ENCODE measurements at places on chromosomes 1 and 21.

DNA sequence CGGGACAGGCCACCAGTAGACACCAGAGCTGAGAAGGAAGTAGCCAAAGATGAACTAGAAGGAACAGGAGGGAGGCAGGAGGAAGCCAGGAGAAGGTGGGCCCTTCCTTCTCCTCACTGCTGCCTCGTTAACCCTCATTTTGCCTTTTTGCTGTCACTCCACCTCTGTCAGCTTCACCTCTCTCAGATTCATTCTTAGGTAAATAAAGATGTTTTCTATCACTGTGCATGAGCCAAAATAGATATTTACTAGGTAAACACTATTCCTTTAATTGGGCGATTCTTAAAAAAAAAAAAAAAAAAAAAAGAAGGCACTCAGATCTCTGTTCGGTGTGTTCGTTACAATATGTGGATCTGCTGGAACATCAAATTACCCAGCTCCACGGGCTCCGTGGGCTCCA lies 112.3 kb downstream of the GLUL start:
- no peak for DNase-seq

- no peak for DNase-seq
Measured at GRCh38 chr1:228982637-228983036, 247.4 kb downstream of the RHOU start.

GRCh38 chr1:159791461-159791860 lies 10.7 kb downstream of the DUSP23 start:
- no peak for DNase-seq

DNA sequence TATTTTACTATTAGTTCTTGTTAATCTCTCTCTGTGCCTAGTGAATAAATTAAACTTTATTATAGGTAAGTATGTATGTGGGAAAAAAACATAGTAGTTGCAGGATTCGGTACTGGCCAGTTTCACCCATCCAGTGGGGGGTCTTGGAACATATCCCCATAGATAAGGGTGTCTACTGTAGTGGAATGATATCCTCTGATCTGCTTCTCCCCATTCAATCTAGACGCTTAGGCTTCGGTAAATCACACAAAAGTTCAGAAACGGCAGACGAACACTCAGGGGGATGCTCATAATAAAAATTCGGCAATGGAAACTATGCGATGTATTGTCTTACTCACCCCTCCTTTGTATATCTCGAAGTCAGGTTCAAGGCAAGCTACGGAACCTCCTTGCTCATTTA lies 232.9 kb upstream of the COA6 start:
- DNase-seq = no peak

GRCh38 chr1:116772648-116773045 lies 18.4 kb downstream of the CD2 start:
- peak; percentile 52 for DNase-seq

DNA sequence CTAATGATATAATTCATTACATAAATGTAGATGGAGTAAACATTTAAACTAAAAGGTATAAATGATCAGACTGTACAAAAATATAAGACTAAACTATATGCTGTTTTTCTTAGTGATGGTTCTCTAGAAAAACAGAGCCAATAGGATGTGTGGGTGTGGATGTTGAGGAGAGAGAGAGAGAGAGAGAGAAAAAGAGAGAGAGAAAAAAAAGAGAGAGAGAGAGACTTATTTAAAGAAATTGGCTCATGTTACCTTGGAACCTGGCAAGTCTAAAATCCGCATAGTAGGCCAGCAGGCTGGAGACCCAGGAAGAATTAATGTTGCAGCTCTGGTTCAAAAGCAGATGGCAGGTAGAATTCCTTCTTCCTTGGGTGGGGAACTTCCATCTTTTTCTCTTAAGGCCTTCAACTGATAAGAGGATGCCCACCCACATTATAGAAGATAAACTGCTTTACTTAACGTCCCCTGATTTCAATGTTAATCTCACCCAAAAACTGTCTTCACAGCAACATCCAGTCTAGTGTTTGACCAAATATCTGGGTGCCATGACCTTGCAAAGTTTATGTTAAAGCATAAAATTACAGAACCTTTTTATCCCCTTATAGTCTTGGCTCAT lies 74.3 kb upstream of the KCNJ15 start:
- DNase-seq = no peak

DNA sequence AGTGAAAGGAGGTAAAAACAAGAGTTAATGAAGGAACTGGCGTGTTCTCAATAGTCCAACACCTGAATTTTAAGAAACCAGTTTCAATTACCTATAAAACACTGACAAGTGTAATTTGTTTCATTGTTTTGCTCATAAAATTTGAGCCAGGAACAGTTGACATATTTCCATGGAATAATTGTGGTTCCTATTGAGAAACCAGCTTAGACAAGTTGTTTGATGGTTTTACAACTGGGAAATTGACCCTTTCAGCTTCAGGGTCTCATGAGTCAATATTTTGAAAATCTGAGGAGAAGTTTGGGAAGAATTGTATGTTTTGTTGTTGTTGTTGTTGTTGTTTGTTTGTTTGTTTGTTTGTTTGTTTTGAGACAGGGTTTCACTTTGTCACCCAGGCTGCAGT lies 69.1 kb upstream of the GADD45A start:
- no peak for DNase-seq

GRCh38 chr1:219724440-219724839 lies 111.5 kb upstream of the ZC3H11B start:
- no peak for DNase-seq

GRCh38 chr1:92832537-92833114 lies 786 bp downstream of the RPL5 start:
- DNase-seq = no peak

DNA sequence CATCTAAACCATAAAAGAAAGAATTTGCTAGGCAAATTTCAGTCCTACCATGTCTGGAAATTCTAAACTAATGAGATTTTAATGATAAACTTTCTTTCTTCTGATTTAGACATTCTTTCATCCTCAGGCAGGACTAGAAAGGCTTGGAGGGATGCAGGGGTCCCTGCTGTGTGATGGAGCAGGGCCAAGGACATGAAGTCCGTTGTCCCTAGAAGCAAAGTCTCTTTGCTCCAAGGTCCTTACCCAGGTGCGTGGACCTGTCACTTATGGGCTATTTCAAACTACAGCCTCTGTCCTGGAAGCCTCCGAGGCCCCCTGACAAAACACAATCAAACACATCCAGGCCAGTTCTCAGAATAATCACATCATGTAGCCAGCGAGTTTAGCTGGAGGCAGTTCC lies 26.6 kb downstream of the URB1 start:
- no peak for DNase-seq

- peak; percentile 16 for DNase-seq
Measured at GRCh38 chr1:193458628-193459027, 272.2 kb upstream of the B3GALT2 start.

- no peak for DNase-seq
Measured at GRCh38 chr21:44456915-44457736, 1.8 kb downstream of the LRRC3 start.

DNA sequence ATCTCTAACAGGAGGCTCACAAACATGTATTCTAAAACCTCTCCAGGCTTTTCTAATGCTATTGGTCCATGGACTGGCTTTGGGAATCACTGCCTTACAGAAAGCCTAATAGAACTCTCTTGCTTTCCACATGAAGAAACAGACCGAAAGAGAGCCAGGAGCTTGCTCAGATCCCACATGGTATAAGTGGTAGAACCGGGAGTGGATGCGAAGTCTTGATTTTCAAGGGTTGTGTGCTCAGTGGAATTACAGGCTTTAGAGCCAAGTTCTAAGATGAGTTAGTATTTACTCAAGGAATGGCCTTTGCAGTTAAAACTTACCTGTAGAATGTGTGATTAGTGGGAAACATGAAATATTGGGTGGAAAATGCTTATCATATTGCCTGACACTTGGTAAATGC lies 54.3 kb upstream of the HSD17B7 start:
- no peak for DNase-seq

- DNase-seq = no peak
Measured at GRCh38 chr1:230129341-230129740, 62.3 kb downstream of the GALNT2 start.

DNA sequence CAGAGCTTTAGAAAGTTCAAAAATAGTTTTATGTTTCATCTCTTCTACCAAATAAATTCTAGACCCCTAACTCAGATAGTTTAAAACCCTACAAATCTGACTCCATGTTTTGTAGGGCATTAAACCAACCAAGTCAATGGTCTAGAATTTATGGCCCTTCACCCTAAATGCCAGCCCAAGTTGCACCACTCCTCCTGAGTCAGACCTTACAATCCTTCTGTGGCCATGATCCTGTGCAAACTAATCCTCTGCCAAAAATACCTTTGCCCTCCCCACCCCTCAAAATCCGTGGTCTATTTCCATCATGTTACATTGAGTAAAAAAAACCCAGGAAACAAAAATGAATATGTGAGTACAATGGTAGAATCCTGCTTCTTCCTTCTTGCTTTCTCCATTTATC lies 179.3 kb downstream of the NR5A2 start:
- no peak for DNase-seq

- DNase-seq = no peak
Measured at GRCh38 chr1:30974536-30974935, 66.0 kb upstream of the SDC3 start.

- no peak for DNase-seq
Measured at GRCh38 chr1:218572050-218572449, 226.9 kb downstream of the TGFB2 start.

DNA sequence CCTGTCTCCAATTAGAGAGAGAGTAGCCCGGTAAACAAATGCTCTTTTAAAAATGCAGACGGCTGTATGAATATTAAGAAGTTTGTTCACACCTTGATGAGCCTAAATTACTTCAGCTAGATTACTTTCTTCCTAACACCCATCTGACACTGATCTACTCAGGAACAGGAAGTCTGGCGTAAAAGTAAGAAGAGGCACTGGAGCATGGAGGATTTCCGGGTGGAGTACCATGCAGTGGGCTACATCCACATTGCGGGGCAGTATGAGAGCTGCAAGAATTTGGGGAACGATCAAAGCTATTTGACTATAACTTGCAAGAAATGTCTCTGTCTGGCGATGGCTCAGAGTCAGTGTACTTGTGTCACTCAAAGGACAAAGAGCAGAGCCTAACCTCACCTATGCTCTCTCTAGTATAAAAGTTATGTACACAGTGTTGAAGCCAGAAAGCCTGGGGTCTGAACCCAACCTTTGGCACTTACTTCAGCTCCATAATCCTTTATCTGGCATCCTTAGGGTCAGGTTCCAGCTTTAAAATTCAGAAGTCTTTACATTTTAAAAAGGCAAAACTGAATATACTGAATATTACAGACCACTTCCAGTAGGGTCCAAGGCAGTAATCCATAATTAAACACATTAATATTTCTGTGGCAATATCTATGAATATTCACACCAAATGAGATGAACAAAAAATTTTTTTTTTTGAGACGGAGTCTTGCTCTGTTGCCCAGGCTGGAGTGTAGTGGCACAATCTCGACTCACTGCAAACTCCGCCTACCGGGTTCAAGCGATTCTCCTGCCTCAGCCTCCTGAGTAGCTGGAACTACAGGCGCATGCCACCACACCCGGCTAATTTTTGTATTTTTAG lies 7.9 kb upstream of the GNPAT start:
- DNase-seq = no peak

- no peak for DNase-seq
Measured at GRCh38 chr1:52556641-52557360, 3.9 kb upstream of the TUT4 start.

DNA sequence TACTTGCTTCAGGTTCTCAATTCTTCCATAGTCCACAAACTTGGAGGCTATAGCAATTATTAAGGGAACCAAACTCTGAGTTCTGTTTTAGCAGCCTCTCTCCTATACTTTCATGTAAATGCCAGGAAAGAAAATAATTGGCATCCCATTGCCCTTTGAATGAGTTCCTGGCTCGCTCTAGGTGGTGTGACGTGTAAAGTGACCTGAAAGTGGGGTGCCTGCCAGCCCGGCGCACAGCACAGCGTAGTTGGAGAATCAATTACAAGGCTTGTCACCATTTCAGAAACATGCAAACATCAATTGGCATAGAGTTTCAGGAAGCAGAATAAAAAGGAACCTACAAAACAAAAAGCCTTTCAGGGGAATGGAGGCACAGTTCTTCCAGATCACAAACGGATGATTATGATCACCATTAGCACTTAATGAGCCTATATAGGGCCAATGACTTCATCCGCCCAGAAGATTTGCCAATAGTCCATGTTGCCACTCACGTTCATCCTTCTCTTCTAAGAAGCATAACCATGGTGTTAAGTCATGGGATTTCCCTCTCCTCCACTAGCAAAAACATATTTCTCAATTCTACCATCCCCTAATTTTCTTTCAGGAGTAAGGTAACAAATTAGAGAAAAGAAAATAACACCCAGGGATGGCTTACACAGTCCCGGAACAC lies 354.6 kb upstream of the ADGRL2 start:
- DNase-seq = no peak

- no peak for DNase-seq
Measured at GRCh38 chr1:94531664-94532063, 9.9 kb downstream of the F3 start.

DNA sequence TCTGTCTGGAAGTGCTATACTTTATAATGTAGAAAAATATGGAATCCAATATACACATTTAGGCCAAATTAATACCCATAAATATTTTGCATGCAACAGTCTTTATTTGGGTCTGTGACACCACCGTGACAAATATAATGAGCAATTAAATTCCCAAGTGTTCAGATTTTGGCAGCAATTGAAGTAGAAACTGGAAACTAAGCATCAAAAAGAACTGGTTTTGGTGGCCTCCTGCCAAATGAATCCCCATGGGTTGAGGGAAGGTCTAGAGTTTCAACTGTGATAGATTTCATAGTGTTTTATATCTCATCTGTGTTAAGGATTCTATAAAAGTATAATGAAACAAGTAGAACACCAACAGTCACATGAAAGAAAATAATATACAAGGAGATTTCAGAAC lies 88.4 kb downstream of the DPYD start:
- no peak for DNase-seq

DNA sequence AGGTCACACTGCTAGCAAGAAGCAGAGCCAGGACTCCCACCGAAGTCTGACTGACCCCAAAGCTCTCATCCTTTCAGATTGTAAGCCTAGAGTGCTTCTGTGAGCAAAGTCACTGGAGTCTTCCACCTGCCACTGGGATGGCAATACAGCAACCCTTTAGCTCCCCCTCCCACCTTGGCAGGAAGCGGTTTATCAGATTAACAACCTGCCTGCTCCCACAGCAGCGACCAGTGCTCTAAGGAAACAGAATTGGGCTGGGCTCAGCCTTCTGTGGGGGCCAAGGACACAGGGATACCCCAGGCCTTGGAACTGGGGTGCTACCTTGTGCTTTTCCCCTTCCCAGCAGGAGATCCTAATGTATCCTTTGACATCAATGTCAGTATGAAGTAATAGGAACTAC lies 76.0 kb downstream of the GFI1 start:
- DNase-seq = peak; percentile 58

DNA sequence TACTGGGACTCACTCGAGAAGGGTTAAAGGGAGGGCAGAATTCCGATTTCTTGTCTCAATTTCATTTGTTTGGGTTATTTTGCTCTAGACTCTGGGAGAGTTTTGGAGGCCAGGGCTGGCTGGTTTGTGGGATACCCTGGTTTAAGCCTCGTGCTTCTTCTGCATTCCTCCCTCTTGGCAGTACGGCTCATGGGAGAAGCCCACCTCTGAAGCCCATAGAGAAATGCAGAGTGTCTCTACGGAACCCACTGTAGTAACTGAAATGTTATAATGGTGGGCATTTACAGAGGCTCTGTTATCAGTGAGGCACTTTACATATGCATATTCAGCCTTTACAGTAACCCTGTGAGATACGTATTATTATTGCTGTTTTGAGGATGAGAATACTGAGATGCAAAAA lies 43.9 kb downstream of the ROR1 start:
- no peak for DNase-seq

- no peak for DNase-seq
Measured at GRCh38 chr1:153387785-153388184, 3.1 kb downstream of the S100A8 start.

- no peak for DNase-seq
Measured at GRCh38 chr1:224348137-224348536, 8.5 kb upstream of the CNIH4 start.

GRCh38 chr21:37560385-37560784 lies 193.8 kb downstream of the DYRK1A start:
- DNase-seq = no peak
